ENCODE measurements at places on chromosomes 11 and 22.

DNA sequence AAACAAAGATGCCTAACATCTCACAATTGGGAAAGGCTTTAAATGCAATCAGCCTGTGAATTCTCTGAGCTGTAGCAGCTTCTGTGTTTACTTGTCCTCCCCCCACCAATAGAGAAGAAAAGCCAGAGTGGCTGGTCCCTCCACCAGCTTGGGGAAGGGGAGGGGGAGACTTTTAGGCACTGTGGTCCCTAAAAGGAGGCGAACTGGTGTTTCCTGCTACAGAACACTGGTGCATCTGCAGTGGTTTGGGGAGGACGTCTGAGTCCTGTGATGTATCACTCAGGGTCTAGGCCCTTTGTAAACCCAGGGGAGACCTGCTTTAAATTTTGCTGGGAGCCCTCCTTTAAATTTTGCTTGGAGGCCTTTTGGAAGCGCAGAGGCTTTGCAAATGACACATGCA lies 16.9 kb downstream of the TNRC6B start:
- no peak for DNase-seq

DNA sequence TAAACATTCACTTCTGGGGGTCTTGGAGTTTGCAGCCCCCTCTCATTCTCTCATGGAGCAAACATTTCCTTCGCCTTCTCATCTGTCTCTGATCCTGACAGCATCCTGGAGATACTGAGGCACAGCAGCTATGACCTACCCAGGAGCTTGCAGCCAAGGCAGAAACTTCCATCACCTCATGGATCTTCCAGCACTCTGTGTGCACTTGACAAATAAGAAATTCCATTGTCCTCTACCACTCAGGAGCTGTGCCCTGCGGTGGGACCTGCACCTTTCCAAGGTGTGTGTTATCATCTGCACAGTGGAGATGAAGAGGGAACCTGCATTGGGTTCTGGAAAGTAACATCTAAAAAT lies 49.1 kb downstream of the GGTLC2 start:
- no peak for DNase-seq

- DNase-seq, result no peak
These were observed 176.4 kb downstream of the SHANK2 start for GRCh38 chr11:71075871-71076420.

DNA sequence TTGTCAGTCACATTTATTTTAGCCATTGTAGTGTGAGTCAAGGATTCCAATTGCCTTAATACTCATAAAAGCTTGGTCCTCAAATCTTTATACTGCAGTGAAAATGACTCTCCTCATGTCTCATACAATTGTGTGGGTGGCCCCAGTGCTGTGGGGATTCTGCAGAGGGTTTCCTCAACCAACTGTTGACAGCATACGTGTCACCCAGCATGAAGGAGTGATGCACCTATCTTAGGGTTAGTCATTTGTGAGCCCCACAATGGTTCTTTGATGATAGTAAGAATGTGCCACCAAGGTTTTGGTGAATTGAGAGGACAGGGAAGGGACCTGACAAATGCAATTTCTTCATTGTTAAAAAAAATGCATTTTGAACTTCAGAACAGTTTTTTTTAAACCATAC lies 1046.2 kb downstream of the OPCML start:
- DNase-seq, result no peak

GRCh38 chr11:130390071-130390758 lies 38.2 kb downstream of the ADAMTS8 start:
- no peak for DNase-seq

DNA sequence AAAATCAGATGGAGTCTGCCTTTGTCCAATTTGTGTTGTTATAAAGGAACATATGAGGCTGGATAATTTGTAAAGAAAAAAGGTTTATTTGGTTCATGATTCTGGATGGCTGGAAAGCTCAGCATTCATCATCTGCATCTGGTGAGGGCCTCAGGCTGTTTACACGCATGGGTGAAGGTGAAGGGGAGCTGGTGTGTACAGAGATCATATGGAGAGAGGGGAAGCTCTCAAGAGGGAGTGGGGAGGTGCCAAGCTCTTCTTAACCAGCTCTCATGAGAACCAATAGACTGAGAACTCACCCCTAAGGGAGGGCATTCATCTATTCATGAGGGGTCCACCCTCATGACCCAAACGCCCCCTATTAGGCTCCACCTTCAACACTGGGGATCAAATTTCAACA lies 40.0 kb downstream of the NEU3 start:
- DNase-seq, result no peak

DNA sequence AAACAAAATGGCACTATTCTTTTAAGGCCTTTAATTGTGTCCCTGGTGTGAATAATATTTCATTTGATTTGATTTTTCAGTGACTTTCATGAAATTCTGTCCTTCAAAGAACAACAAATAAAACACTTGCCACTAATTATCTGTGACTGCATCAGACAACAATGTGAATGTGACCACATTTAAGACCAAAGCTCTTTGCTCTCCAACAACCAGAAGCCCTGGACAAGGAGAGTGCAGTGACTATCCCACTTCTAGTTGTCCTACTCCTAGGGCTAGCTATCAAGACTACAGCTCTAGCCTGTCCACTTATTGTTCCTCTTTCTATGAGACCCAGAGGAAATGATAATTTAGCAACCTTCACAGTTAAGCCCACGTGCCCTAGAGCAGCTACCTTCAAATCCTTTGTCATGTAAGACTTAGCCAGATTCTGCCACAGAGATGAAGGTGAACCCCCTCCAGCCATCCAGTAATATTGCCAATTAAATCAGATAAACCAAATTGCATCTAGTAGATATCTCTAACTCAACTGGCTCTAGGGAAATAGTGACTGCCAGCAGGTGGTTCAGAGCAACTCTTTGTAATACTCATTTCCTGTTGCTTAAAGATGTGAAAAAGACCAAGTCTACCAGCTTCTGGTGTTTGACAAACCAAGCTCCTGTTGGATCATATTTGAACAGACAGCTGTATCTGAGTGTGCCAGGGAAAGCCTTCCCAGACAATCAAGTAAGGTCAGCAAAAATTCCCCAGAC lies 142.6 kb upstream of the BLID start:
- no peak for DNase-seq

- DNase-seq, result no peak
These were observed 112.8 kb downstream of the TRPC6 start for GRCh38 chr11:101470881-101471520.

DNA sequence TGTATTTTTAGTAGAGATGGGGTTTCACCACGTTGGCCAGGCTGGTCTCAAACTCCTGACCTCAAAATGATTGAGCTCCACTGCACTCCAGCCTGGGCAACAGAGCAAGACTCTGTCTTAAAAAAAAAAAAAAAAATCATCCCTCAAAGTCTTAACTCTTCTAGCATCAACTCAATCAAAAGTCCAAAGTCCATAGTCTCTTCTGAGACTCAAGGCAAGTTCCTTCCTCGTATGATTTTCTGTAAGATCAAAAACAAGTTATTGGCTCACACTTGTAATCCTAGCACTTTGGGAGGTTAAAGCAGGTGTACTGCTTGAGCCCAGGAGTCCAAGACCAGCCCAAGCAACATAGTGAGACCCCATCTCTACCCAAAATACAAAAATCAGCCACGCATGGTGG lies 24.4 kb downstream of the PLEKHB1 start:
- no peak for DNase-seq

DNA sequence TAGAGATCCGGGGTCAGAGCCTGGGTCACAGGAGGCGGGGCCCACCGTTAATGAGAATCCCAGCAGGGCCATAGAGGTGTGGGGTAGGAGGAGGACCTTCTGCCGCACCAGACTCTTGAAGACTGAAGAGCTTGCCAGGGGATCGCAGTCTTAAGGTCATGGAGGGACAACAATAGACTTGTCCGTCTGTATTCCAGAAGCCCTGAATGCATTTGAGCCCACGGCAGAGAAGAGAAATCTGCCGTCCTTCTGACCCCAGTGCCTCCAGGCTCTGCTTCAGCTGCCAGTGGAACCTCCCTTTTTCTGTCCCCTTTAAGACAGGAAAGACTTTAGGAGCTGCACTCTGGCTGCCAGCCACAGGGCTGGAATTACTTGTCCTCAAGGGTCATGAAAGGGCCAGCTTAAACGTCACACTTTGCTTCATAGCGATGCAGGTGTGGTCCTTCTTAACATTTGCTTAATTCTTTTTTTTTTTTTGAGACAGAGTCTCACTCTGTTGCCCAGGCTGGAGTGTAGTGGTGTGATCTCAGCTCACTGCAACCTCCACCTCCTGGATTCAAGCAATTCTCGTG lies 15.5 kb upstream of the ST3GAL4 start:
- DNase-seq, result no peak

DNA sequence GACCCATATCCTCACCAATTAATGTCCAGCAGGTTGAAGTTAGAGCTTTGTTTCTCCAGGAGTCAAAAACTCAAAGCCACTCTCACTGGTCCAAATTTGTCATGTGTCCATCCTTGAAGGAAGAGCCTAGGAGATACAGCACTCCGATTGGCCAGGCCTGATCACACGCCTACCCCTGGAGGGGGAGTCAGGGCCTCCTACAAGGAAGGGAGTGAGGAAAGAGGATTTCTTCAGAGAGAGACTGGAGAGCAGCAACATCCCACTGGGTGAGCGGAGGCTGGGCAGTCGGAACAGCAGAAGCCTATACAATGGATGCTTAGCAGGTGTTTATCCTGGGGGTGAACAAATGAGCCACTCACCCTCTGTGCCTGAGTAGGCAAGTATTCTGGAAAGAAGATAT lies 113.9 kb downstream of the TRIM29 start:
- no peak for DNase-seq

GRCh38 chr22:30878516-30879414 lies 89.8 kb downstream of the MORC2 start:
- DNase-seq, result no peak

DNA sequence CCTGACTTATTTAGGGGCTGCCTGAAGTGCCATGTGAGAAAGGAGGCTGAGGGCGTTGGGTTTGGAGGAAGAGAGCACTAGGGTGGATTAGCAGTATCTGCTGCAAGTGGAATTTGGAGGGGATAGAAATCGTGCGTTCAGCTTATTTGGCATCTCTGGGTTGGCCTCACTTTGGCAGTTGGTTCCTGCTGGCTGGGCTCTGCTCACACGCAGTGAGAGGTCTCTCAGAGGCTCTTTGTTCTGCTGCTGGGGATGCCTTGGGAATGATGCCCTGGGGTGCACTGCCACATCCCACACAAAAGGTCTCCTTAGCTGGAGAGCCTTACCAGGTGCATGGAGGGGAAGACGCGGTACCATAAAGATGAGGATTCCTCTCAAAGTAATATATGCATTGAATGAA lies 17.7 kb upstream of the MICAL2 start:
- DNase-seq, result no peak

- no peak for DNase-seq
These were observed 8.9 kb upstream of the OPCML start for GRCh38 chr11:133541021-133541719.

DNA sequence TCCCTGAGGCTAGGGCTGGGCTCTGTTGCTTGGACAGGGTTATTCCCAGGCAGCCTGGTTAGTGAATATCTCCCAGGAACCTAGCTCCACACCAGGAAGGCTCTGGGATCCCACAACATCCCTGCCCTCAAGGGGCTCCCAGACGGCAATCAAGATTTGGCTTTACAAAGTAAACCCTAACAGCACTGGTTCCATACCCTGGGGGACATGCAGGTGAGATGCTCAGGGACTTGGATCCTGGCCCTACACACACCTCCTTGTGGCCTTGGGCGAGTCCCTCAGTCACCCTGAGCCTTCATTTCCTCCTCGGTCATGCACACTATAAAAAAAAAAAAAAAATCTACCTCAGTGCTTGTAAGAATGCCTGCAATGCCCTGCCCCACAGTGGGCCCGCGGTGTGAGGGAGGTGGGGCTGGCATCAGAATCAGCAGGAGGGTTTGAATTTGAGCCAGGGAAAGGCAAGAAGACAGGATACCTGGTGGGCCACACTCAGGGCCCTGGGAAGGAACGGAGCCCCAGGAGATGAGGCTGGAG lies 86.3 kb downstream of the MORC2 start:
- no peak for DNase-seq

DNA sequence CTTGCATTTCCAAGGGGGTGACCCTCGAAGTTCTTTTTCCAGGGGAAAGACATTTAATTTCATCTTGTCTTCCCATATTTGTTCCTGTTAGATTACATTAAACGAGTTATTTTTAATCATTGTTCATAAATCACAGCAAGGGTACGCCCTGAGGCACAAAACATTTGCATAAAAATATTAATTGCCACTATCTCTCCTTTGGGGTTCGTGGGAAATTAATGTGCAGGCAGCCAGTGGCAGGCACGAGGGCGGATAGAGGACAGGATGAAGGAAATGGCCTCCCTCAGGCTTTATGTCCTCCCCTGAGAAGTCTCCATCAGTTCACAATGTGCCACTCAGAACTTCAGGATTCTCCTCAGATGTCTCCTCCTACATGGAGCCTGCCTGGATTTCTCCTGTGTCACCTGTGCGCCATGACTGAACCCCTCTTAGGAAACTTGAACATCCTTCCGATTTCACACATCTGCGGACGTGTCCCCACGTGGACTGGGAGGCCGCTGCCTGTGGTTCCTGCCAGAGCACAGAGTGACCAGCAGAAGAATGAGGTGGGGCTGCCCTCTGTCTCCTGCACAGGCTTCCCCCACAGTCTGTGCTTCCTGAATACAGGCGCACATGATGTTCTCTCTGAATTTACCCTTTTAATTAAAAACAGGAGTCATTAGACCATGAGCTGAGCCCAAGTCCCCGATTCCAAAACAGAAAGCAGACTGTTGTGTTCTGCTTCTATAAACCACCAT lies 1085.9 kb downstream of the TBC1D22A start:
- DNase-seq, result no peak

DNA sequence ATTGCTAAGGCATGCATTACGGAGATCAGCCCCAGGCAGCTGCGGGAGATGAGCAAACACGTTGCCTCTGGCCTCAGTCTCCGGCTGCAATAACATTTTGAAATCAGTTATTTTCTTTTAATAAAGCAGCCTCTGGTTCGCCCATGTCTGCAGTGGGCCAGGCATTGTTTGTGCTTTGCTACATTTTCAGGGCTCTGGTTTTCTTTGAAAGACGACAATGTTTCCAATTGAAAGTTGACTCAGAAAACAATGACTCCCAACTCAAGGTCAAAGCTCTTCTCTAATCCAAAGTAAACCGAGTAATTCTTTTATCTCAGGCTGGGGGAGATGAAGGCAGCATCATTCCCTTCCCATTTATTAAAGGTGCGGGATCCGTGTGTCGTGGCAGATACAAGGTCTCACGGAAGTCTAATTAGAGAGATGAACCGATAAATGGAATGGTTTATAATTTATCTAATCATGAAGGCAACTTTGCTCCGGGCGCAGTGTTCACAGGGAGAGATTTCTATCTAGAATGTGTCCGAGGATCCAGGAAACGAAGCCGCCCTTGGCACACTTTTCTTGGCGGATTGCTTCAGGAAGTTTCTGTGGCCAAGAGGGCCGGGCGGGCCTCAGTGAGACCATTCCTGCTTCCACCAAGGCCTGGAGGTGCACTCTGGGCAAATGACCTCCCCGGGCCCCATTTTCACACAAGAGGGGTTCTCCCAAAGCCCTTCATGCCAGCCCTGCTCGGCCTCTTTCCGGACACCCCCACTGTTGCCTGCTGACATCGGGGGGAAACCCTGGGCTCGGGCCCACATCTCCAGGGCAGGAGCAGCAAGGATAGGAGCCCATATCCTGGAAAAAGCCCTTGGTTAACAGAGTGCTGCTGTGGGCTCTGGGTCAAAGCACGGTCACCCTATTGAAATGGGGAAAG lies 811.4 kb downstream of the BRD1 start:
- no peak for DNase-seq

Data from T-helper 9 cell (primary cell).